Osteocyte (in vitro differentiated cells): ENCODE measurements at places on chromosomes 2 and 18. TPM values are rescaled to one million over a fixed set of nuclear protein-coding genes. Genes with fewer than 3 reads are reported as not detected.

GRCh38 chr2:111035830-111036441 is 84.8 kb upstream of the BCL2L11 start:
- peaks cover 95% of the 10 kb centered on the region for H3K27me3 ChIP-seq
- H3K36me3 ChIP-seq = no peaks in the 10 kb centered on the region
- no peak overlapping the region for H3K4me3 ChIP-seq
- DNase-seq = peak; percentile 40

The METAP1D gene
- total RNA-seq = 6.5 and 8.5 TPM in 2 replicates

DNA sequence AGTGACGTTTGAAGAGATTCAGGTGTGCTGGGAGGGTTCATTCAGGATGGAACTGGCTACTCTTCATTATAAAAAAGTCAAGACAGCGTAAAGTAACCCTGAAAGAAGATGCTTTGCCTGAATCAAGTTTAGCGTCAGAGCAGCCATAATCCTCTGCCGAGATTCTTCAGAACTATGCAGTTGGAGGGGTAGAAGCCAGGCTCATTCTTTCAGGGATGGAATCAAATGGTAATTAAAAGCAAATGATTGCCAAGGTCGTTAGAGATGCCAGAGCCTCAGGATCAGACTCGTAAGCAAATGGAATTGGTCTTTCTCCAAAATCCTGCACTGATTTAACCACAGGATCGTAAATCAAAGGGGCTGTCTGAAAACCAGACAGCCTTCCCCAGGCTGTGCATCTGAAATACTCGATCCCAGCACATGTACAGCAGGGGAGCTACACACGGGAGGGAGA is 21.9 kb downstream of the APCDD1 start:
- H3K4me3 ChIP-seq = no peak overlapping the region
- no peak for DNase-seq
- no peaks in the 10 kb centered on the region for H3K36me3 ChIP-seq
- peaks cover 17% of the 10 kb centered on the region for H3K27me3 ChIP-seq
- H3K4me1 ChIP-seq = peaks cover 4% of the 10 kb centered on the region

The CCDC148 gene
- total RNA-seq = 2.2 and 2.8 TPM in 2 replicates

- no peak for DNase-seq
- H3K27me3 ChIP-seq = no peaks in the 10 kb centered on the region
- H3K4me3 ChIP-seq = no peak overlapping the region
- no peaks in the 10 kb centered on the region for H3K36me3 ChIP-seq
- no peaks in the 10 kb centered on the region for H3K4me1 ChIP-seq
Observed at GRCh38 chr2:212858496-212858895, 292.9 kb downstream of the IKZF2 start.

DNA sequence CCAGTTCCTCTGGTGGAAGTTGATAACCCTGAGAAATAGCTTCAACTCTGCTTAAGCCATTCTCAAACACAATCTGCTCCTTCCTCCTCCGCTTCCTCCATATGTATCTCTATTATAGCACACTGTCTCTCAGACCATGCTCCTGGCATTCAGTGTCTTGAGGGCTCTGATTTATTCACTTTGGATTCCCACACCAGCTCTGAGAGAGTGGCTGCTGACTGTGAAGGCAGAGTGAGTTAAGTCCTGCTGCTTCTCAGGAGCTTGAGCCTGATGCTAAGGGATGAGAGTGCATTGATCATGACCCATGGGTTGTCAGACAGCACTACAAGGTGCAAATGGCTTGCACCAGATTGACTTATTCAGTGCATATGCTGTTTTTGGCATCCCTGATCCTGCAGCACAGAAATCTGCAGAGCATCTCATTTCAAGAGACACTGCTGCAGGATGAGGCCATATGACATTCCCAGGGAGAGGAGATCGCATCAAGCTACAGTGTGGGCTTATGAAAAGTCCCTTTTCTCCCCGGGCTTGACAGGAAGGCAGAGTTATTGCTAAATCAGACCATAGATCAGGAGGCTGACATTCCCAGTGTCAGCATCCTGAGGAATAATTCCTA is 500.5 kb upstream of the RAB6C start:
- no peak for DNase-seq
- no peaks in the 10 kb centered on the region for H3K36me3 ChIP-seq
- no peak overlapping the region for H3K4me3 ChIP-seq
- no peaks in the 10 kb centered on the region for H3K4me1 ChIP-seq

DNA sequence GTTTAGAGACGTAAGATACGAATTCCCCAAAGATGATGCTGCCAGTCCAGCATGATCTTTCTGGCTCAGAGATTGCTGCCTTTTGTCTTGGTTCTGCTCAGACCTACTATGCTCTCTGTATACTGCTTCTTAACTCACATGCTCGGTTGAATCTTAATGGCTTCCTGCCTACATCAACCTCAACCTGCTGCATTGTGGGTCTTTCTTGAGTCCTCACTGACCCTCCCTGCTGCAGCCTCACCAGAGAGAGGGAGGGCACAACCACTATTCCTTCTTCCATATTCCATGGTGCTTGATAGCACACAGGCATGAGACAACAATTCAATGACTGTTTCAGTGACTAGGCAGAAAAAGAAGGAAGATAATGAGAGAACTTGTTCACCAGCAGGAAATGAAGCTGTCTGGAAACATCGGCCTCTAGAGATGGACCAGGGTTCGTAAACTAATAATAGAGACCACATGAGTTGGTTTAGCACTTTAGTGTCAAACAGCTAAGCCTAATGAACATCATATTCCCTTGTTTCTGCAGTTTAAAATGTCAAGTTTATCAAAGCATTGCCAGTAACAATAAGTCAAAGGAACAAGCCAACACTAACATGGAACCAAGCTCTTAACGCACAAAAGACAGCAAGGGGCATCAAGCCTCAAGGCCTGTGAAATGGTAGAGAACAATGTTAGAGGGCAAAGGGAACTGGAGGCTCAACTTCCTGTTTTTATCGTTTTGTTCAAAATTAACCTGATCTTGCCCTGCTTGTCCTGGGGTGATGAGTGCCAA is 333.9 kb downstream of the PDE11A start:
- H3K27ac ChIP-seq = no peak overlapping the region
- H3K4me3 ChIP-seq = no peak overlapping the region
- no peaks in the 10 kb centered on the region for H3K36me3 ChIP-seq
- peaks cover 13% of the 10 kb centered on the region for H3K27me3 ChIP-seq

- H3K4me3 ChIP-seq = no peak overlapping the region
- H3K36me3 ChIP-seq = no peaks in the 10 kb centered on the region
- no peaks in the 10 kb centered on the region for H3K27me3 ChIP-seq
- no peaks in the 10 kb centered on the region for H3K4me1 ChIP-seq
- no peak overlapping the region for H3K27ac ChIP-seq
Observed at GRCh38 chr2:229947544-229947943, 25.2 kb downstream of the FBXO36 start.

DNA sequence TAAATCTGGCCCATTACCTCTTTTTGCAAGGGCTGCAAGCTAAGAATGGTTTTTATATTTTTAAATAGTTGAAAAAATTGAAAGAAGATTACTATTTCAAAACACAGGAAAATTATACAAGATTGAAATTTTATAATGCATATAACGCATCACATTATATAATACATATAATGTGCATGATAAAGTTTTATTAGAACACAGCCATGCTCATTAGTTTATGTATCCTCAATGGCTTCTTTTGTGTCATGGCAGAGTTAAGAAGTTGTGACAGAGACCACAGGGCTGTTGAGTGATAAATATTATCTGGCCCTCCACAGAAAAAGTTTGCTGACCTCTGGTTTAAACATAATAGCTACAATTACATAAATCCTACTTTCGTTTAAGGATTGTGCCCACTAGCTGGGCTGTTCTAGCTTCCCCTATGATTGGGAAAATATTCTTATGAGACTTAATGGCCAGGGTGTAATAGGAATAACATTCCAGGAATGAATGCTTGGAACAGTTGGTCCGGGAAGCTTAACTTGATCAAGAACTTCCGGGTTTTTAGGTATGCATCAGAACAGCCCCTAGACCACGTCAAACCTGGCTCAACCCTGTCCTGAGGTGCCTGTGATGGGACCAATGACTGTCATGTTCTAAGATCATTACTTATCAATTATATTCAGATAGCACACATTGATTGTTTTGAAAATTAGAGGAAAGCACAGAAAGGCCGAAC is 98.7 kb upstream of the LPIN2 start:
- DNase-seq = no peak
- H3K4me1 ChIP-seq = peaks cover 4% of the 10 kb centered on the region
- H3K27me3 ChIP-seq = no peaks in the 10 kb centered on the region
- no peaks in the 10 kb centered on the region for H3K36me3 ChIP-seq
- H3K4me3 ChIP-seq = no peak overlapping the region
- H3K27ac ChIP-seq = no peak overlapping the region

DNA sequence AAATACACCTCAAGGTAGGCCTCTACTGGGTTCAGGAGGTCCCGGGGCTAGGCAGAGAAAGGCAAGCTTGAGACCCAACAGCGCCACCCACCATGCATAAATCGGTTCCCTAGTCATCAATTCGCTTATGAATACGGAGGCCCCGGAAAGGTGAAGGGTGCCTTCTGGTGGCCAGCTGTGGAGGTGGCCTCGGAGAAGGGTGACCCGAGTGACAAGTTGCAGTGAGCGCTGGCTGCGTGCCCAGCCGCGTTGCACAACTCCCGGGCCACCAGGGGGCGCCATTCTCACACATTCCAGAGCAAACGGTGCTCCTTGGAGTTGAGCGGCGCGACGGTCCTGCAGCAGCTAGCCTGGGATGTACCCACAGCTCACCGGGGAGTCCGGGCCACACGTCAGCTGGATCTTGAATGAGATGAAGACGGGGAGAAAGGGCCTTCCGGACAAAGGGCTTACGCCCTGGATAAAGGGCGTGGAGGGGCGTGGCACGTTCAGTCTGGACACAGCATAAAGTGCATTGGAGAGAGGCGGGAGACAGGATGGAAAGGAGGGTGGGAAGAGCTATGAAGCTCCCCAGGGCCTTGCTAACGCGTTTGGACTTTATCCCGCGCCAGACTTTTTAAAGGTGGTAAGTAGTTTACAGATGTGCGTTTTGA is 20.4 kb downstream of the TMSB10 start:
- peak; percentile 97 for DNase-seq
- H3K36me3 ChIP-seq = no peaks in the 10 kb centered on the region
- no peaks in the 10 kb centered on the region for H3K27me3 ChIP-seq

DNA sequence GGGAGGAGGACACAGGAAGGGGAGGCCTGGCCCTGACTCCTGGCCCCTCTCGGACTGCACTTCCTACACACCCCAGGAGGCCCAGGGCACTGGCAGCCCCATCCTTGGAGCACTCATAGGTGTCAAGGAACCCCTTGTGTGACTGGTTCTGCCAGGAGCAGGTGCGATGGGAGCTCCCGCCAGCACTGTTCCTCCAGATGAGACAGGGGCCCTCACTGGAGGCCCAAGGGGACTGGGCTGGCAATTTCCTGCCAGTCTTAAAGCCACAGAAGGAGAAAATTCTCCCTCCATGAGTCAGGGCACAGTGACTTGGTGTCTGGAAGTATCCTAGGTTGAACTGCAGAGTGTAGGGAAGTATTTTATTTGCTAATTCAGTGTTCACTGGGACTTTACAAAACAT is 42.8 kb upstream of the MAL start:
- H3K4me1 ChIP-seq = no peaks in the 10 kb centered on the region
- no peak overlapping the region for H3K4me3 ChIP-seq
- peaks cover 6% of the 10 kb centered on the region for H3K27me3 ChIP-seq
- H3K36me3 ChIP-seq = no peaks in the 10 kb centered on the region
- H3K27ac ChIP-seq = no peak overlapping the region

The KCNE4 gene
- total RNA-seq = 3.5 and 3.7 TPM in 2 replicates

GRCh38 chr2:71551631-71551915 is 98.2 kb downstream of the DYSF start:
- DNase-seq = no peak
- peaks cover 3% of the 10 kb centered on the region for H3K4me1 ChIP-seq
- H3K36me3 ChIP-seq = peaks cover 4% of the 10 kb centered on the region
- no peak overlapping the region for H3K27ac ChIP-seq
- no peaks in the 10 kb centered on the region for H3K27me3 ChIP-seq
- H3K4me3 ChIP-seq = no peak overlapping the region

GRCh38 chr2:221761260-221761659 is 189.2 kb upstream of the EPHA4 start:
- no peak overlapping the region for H3K4me3 ChIP-seq
- H3K4me1 ChIP-seq = no peaks in the 10 kb centered on the region
- no peaks in the 10 kb centered on the region for H3K36me3 ChIP-seq

DNA sequence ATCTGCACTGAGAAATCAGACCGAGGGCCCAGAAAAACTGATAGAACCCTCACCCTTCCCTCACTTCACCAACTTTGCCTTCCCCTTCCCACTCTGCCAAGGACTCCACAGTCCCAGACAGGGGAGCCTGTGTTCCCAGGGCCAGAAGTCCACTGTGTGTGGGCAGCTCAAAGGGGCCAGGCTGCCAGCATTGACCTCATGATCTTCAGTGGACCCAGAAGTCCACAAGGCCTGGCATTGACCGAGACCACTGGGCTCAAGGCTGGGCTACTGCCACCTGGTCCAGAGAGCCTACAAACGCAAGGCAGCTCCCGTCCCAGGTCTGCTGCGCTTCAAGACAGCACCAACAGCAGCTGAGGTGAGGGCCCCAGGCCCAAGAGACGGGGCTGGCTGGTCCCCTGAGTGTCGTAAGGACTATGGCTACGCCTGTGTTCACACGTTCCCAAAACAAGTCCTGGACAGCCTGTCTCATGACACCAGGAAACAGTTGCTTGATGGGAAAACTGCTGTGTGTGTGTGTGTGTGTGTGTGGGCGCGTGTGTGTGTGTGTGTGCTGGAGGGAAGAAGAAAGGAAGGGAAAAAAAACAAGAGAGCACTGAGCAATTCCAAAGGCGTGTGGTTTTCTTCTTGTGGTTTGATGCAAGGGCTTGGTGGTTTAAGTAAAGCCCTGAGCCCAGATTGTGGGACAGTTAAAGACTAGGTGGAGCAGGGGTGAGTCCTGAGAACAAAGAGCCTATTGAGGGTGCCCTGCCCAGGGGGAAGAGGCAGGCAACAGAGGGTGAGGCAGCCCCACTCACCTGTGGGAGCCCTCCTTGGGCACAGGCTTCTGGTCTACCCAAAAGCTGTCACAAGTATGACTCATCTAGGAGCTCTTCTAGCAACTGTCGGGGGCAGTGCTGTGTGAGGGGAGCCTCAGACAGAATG is 46.6 kb upstream of the ZBTB7C start:
- no peak overlapping the region for H3K4me3 ChIP-seq
- no peak for DNase-seq
- peak overlapping the region; percentile 27 for H3K27ac ChIP-seq
- peaks cover 2% of the 10 kb centered on the region for H3K27me3 ChIP-seq
- peaks cover 38% of the 10 kb centered on the region for H3K4me1 ChIP-seq

- no peak for DNase-seq
- no peaks in the 10 kb centered on the region for H3K4me1 ChIP-seq
- H3K27me3 ChIP-seq = no peaks in the 10 kb centered on the region
- no peak overlapping the region for H3K27ac ChIP-seq
- H3K36me3 ChIP-seq = no peaks in the 10 kb centered on the region
- no peak overlapping the region for H3K4me3 ChIP-seq
Observed at GRCh38 chr2:125581557-125581956, 1074.4 kb upstream of the GYPC start.

The DYNAP gene
- total RNA-seq = not detected in 2 replicates

DNA sequence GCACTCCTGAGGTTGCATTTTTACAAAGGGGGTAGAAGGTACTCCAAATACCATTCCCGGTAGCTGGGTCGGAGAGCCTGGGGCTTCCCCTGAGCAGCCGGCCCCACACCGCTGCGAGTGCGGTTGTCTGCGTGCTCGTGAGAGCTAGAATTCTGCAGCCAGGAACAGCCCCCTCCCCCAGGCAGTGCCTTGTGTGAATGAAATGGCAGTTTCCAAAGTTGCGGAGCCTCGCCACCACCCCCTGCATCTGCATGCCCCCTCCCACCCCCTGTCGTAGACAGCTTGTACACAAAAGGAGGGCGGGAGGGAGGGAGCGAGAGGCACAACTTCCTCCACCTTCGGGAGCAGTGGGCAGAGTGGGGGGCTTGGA is 1.1 kb downstream of the MYCN start:
- peaks cover 25% of the 10 kb centered on the region for H3K4me1 ChIP-seq
- H3K36me3 ChIP-seq = no peaks in the 10 kb centered on the region
- no peak overlapping the region for H3K27ac ChIP-seq
- H3K27me3 ChIP-seq = peaks cover 68% of the 10 kb centered on the region
